Pulmonary artery endothelial cell (primary cell): ENCODE measurements at places on chromosomes 13 and 19.

- DNase-seq, result no peak
Observed at GRCh38 chr13:105349082-105349723, 1186.3 kb downstream of the EFNB2 start.

DNA sequence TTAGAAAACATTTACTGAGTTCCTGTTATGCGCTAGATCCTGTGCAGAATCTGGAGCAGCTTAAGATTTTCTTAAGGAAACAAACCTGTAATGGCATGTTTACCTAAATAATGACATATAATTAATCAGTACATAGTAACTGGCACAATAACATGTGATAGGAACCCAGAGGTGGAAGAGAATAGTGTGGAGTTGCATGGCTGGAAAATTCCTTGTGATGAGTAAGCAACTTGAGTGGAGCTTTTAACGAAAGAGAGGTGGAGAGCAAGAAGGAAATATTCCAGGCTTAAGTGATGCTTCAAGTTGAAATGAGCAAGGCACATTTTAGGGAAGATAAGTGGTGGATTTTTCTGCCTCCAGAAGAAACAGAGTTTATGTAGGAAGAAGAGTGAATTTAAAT is 9.2 kb upstream of the GPC5 start:
- DNase-seq, result no peak

DNA sequence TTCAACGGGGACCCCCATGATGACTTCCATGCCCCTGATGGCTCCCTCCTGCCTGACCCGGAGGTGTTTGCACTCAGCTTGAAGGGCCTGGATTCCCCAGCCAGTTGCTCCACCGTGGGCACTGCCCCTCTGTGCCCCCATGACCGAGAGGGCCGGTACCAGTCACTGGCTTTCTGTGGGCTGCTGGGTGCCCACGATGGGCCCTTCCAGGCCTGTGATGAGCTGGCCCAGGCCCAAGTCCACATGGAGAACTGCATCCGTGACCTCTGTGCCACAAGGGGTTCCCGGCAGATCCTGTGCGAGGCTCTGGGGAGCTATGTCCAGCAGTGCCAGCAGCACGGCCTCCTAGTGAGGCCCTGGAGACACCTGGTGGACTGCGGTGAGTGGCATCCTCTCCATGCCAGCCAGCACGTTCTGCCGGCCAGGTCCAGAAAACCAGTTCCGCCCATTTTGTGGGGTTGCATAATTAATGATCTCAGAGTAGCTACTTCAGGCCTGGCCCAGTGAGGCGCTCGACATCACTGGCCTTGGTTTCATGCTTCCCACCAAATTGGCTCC is 34.9 kb upstream of the FXYD3 start:
- DNase-seq, result no peak

GRCh38 chr13:44768239-44768638 is 192.1 kb upstream of the TSC22D1 start:
- DNase-seq, result no peak

GRCh38 chr19:5253406-5254110 is 87.1 kb downstream of the PTPRS start:
- no peak for DNase-seq

DNA sequence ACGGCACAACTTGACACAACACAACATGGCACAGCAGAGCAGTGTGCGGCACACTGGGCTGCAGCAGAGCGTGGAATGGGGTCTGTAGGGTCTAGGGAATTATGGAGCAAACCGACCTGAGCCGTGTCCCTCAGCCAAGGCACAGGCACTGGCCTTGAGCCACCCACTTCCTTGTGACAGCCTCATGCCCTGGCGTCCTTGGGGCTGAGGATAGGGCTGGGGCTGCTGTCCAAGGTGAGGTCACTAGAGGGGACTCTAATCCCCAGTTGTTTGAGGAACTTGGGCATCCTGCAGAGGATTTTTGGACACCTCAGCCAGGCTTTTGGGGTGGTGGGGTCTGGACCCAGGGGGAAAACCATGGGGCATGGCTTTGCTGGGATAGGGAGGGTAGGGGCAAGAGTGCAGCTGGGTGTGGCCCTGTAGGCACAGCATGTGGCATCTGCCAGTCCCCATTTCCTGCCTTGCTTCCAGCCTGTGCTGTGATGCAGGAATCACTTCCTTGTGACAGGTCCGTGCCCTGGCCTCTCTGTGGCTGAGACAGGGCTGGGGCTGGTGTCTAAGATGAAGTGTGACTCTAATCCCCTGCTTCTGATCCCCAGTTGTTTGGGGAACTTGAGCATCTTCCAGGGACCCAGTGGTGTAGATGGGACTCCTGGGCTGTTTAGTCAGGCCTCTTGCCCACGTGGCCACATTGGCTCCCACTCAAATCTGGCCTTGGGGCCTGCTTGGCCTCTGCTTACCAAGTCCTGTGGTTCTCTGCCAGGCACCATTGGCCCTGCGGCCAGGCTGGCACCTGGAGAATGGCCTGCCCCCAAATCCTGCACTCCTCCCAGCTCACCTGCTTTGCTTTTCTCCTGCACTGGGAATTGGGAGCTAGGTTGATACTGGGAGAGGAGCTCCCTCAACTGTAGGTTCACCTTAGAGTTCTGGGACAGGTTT is 78.5 kb downstream of the SCGB2B2 start:
- DNase-seq, result no peak

GRCh38 chr19:28960986-28961705 is 251.8 kb downstream of the UQCRFS1 start:
- DNase-seq, result no peak

GRCh38 chr19:22263121-22263520 is 23.1 kb upstream of the ZNF729 start:
- DNase-seq, result no peak

DNA sequence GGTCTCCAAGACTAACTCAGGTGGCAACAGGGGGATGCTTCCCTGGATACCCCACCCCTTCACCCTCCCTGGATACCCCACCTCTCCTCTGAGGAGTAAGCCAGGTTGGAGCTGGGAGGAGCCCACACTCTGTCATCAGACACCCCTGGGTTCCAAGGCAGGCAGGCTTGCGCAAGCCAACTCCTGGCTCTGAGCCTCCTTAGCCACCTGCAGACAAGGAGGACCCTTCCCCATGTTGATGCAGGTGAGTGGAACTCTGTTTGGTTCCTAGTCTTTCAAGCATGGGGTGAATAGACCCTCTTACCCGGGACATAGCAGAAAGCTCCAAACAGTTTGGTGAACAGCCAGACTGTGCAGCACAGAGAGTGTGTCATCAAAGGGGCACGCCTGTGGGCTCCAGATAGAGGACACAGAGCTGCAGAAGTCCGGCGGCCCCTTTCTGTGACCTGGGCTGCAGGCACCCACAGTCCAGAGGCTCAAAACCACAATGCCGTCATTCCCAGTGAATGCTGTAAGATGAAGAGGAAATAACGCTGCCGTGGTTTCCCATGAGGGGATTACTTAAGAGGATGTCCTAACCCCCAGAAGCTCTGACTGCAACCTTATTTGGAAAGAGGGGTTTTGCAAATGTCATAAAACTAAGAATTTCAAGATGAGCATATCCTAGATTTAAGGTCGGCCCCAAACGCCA is 12.1 kb upstream of the HAS1 start:
- no peak for DNase-seq

GRCh38 chr13:74040200-74040599 is 94.0 kb downstream of the KLF12 start:
- DNase-seq, result no peak

GRCh38 chr19:55644842-55645511 is 1.5 kb downstream of the ZNF581 start:
- DNase-seq, result no peak

DNA sequence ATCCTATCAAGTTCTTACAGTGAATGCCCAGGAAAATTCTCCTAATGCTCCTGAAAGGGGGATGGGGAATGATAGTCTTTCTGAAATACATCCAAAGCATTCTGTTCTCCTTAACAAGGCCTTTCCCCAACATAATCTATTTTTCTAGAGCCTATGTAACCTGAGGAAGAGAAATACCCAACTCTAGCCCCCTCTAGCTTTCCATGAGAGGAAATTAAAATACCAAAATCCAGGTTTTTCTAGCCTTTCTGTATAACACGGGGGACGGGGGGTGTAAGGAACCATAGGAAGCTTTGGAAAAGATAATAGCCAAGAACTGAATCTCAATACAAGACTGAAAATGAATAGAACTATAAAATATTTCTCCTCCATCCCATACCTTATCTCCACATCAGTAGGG is 815.9 kb downstream of the SLITRK6 start:
- DNase-seq, result no peak

- DNase-seq, result no peak
Observed at GRCh38 chr19:41801792-41802211, 5.4 kb downstream of the CEACAM3 start.

DNA sequence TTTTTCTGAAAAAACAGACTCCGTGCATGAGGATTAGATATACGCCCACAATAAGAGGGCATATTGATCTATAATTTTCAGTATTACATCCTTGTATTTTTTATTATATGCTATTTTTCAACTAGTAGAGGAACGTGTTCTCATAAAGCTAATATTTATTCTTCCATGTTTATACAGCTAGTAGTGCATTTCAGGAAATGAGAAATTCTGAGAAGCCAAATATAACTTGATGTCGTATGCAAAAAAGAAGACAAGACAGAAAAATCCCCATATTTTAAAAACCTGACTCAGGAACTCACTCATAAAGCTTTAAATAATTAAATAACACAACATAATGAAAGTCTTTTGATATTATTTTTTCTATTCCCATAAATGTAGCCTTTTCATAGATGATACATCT is 308.6 kb downstream of the ENOX1 start:
- DNase-seq, result no peak

DNA sequence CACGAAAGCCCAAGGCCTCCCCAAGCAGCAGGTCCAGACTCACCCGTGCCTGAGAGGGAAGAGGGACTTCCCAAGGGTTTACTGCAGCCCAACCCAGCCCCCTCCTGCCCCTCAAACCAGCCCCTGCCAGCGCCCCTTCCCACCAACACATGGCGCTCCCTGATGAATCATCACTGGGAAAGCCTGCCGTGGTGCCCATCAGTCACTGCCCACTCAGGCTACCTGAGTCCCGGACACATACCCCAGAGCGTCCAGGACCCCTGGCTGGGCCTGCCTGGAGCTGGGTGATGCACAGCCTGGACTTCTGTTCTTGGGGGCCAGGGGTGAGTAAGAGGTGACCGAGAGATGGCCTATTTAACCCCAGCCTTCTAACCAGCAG is 60.6 kb downstream of the MLLT1 start:
- DNase-seq, result no peak

DNA sequence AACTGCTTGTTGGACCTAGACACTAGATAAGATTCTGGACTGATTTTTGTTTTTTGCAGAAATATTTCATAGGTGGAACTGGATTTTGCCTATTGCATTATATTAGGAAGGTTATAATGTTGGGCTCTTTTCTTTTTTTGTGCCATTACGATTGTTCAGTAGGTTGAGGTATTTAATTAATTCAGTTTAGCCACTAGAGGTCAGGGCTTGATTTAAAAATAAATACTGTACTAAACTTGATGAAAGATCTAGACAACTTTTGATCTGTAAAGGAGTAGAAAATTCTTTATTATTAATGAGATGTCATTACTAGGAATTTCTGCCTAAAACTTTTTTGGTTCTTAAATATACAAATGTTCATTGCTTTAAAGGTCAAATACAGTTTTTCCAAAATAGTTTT is 15.2 kb upstream of the SUPT20H start:
- DNase-seq, result no peak

DNA sequence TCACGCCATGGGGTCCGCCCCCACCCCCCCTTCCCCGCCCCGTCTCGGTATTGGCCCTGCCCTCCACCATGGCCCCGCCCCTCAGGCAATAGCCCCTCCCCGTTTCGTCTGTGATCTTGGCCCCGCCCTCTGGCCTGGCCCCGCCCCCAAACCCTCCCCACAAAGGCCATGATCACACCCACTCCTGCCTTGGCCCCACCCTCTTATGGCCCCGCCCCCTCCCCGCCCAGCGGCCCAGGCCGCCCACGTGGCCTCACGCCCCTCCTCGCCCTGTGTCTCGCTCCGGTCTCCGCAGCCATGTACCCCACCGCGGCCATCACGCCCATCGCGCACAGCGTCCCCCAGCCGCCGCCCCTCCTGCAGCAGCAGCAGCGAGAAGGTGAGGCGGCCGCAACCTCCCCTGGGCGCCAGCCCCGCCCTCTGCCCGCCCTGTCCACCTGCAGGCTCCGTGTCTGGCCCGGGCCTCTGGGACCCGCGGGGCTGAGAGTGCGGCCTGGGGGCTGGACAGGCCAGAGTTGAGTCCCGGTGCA is 61.3 kb downstream of the CELF5 start:
- DNase-seq, result no peak

DNA sequence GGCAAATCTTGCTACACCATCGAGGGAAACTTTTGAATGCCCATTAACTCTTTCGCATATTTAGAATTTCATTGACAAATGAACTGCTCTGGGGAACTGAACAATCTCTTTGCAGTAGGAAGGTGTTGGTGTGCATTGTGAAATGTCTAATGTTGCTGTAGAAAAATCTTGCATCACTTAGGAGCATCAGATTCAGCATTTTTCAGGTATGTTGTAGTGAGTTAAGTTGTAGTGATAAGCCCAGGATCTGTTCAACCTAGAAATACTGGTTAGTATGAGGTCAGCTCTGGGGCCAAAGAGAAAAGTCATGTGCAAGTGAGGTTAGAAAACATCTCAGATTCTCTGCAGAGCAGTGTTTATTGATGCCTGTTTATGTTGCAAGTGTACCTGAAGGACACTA is 4.1 kb downstream of the FRY start:
- no peak for DNase-seq

DNA sequence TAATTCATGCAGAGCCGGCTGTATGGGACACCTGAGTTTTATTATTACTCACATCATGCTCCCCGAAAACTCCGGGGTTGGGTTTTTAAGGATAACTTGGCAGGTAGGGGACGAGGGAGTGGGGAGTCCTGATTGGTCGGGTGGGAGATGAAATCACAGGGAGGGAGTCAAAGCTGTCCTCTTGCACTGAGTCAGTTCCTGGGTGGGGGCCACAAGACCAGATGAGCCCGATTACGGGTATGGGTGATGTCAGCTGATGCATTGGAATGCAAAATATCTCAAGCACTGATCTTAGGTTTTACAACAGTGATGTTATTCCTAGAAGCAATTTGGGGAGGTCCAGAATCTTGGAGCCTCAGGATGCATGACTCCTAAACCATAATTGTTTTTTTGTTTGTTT is 18.6 kb upstream of the COG3 start:
- no peak for DNase-seq

GRCh38 chr13:103663996-103664395 is 597.8 kb upstream of the SLC10A2 start:
- DNase-seq, result no peak

GRCh38 chr13:51715613-51716012 is 88.3 kb downstream of the DHRS12 start:
- DNase-seq, result no peak

DNA sequence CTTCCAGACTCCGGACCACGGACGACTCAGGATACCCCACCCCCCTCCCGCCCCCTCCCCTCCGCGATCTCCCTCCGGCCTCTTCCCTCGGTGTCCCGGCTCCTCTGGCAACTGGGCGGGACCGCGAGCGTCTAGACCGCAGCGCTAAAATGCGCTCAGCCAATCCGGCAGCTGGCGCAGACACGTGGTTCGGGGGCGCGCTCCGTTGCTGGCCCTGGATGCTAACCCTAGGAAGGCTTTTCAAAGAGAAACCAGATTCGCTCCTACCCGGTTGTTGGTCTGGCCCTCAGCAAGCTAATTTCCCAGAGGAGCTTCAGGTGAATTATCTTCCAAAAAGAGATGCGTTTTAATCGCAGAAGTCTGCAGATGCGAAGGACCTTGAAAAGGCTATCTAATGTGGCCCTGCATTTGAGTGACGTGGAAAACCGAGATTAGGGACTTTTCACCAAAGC is at the start of gene DZIP1:
TSS of gene DZIP1 (minus strand) at position 106 of the 452 bp plus-strand sequence. CDS start 2,677 bp downstream, outside the sequence.
- DNase-seq, result peak; percentile 41

GRCh38 chr13:36822785-36823184 is 3.8 kb downstream of the RFXAP start:
- peak; percentile 22 for DNase-seq

- no peak for DNase-seq
Observed at GRCh38 chr13:77828799-77829198, 89.8 kb downstream of the EDNRB start.
